ENCODE measurements at places on chromosomes 7 and 10.

- no peak for DNase-seq
Measured at GRCh38 chr7:89500084-89500483, 654.2 kb upstream of the STEAP1 start.

DNA sequence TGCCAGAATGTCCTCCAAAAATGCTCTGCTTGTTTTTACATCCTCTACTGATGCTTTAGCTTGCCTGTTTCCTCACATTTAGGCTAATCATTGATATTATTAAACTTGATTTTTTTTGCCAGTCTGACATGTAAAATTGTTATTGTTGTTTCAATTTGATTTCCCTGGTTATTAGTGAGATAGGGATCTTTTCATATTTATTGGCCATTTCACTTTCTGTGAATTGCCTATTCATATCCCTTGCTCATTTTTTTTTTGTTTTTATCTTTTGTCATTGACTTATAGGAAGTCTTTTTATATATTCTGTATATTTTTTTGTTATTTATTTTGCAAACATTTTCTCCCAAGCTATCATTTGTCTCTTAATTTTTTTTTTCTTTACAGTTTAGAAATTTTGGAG is 13.2 kb downstream of the FAM221A start:
- no peak for DNase-seq

- no peak for DNase-seq
Measured at GRCh38 chr7:44709011-44709915, 39.4 kb upstream of the ZMIZ2 start.

- no peak for DNase-seq
Measured at GRCh38 chr10:68992636-68993440, 4.2 kb downstream of the KIFBP start.

- DNase-seq, result no peak
Measured at GRCh38 chr10:62992145-62992721, 140.9 kb upstream of the NRBF2 start.

GRCh38 chr7:40780460-40780859 is 645.7 kb downstream of the SUGCT start:
- no peak for DNase-seq

- no peak for DNase-seq
Measured at GRCh38 chr10:30786131-30786530, 156.6 kb upstream of the LYZL2 start.

GRCh38 chr10:71207578-71207977 is 4.8 kb upstream of the UNC5B start:
- DNase-seq, result no peak

- DNase-seq, result no peak
Measured at GRCh38 chr7:66837007-66837406, 84.0 kb upstream of the TMEM248 start.

All from left hindlimb (tissue), 1 donor.